ENCODE measurements at places on chromosomes 5 and 9. TPM values are rescaled to one million over a fixed set of nuclear protein-coding genes. Genes with fewer than 3 reads are reported as not detected.

Gene TIGD6
- total RNA-seq = 2.4 TPM

DNA sequence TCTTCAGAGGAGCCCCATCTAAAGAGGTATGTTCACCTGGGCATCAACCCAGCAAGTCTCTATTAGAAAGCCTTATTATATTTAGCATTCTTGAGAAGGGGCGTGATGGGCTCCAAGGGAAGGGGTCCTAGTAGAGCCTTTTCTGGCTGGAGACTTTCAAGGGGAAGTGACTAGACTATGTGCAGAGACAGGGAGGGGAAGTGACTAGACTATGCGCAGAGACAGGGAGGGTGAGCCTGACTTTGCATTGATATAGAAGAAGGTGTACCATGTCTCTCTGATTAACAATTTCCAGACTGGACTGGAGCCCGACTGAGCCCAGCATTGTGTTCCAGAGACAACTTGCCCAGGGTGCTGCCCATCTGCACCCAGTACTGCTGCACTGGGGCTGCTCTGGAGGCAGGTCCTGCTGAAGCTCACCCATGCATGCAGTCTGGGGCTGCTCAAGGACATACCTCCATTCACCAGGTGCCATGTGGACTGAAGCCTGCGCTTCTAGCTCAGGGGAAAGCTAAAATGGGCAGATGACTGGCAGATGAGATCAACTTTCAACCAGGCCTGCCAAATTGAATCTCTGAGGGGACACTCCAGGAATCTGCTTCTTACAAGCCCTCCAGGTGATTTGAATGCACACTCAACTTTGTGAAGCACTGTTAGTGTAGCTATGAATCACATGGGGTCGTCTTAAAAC, 83.0 kb upstream of the GNA14 start:
- DNase-seq = no peak

DNA sequence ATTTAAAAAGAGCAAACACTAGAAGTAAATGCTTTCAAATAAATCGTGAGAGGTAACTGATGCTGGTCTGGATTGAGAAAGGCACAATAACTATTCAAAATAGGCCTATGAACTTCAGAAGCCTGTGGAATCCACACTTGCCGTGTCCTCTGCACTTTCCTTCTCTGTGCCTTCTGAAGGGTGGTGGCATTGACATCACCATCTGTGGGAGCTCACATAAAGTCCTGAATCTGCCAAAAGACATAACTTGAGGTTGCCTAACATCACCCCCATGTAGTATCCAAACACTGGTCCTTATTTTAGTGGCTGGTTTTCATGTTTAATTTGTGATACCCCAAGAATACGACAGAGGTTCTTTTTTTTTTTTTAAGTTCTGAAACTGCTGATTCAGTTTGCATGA, 59.8 kb downstream of the IRF1 start:
- DNase-seq = no peak

GRCh38 chr9:87498811-87499360, 1.2 kb downstream of the DAPK1 start:
- no peak for DNase-seq

GRCh38 chr5:121719255-121719654, 132.4 kb upstream of the FTMT start:
- no peak for DNase-seq

Gene PKD2L2
- total RNA-seq = not detected

GRCh38 chr5:168052686-168053085, 238.8 kb upstream of the WWC1 start:
- no peak for DNase-seq

- no peak for DNase-seq
Observed at GRCh38 chr9:130294664-130295063, 29.1 kb downstream of the HMCN2 start.

DNA sequence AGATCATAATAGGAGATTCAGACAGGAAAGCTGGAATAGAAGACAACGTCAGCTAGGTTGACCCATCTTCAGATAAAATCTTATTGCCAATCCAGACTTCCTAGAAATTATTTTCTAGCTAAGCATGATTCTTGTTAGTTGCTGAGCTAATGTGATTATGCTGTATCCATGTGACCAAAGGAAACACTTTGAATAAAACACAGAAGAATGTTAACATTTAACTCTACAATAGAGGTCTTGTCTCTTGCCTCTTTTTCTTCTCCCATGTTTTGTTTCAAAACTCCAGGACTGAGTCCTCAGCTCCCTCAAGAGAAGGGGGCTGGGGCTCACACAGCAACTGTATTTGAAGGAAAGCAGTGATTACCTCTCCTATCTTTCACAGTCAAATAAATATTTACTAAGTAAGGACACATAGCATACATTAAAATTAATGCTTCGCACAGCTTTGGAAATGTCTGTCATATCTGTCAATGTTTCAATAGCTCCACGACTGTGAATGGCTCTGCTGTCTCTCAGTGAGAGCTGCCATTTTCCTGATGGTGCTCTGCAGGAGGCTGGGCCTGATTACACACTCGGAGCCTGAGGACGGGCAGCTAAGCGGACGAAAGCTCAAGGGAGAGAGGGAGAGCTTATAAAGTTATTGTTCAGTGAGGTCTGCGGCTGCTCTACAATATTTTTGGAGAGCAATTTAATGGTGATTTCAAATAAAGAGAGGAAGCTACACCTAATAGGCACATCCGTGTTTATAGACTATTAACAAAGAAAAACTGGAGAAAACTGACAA, 64.8 kb upstream of the ZNF462 start:
- no peak for DNase-seq

GRCh38 chr5:143916451-143916850, 104.5 kb downstream of the HMHB1 start:
- DNase-seq = no peak

Gene SLIT3
- 0.03 TPM for total RNA-seq

Gene IFNA2
- total RNA-seq = not detected

Gene FCN2
- total RNA-seq = not detected

Gene ENTPD8
- not detected for total RNA-seq

Gene CATSPER3
- total RNA-seq = 0.38 TPM

DNA sequence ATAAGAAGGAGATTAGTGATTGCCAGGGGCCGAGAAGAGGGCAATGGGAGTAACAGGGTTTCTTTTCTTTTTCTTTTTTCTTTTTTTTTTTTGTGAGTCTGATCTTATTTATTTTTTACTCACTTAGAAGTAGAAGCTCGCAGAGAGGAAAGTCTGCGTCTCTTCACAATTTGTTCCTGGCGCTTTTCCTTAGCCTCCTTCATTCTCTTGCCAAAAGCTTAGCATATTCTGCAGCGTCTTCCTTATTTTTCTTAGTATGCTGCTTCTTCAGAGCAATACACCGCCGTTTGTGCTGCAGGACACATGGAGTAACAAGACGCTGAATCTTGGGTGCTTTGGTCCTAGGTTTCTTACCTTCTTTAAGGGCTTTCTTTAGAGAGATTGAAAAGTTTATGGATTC, 30.3 kb upstream of the DENND4C start:
- no peak for DNase-seq

Gene INSL4
- total RNA-seq = not detected

Gene NUP155
- 77.9 TPM for total RNA-seq

Data from activated T-cell treated with anti-CD3 and anti-CD28 coated beads, Interleukin-2, amount 50 U/mL, for 4 hours (primary cell).